ENCODE measurements at places on chromosomes 11 and 22.

DNA sequence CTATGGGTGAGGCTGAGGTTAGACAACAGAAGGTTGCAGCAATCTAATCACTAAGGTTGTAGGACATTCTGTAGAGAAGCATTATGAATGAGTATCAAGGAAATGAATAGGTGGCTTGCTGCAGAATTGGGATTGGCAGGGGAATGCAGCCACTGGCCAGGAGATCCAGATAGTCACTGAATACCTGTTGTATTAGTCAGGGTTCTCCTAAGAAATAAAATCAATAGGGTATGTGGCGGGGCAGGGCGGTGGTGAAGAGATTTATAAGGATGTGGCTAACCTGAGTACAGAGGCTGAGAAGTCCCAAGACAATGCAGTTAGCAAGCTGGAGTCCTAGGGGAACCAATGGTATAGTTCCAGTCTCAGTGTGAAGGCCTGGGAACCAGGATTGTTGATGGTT is 163.0 kb downstream of the SPON1 start:
- no peak for DNase-seq

GRCh38 chr11:2976294-2977063 is 15.7 kb downstream of the NAP1L4 start:
- DNase-seq, result no peak

DNA sequence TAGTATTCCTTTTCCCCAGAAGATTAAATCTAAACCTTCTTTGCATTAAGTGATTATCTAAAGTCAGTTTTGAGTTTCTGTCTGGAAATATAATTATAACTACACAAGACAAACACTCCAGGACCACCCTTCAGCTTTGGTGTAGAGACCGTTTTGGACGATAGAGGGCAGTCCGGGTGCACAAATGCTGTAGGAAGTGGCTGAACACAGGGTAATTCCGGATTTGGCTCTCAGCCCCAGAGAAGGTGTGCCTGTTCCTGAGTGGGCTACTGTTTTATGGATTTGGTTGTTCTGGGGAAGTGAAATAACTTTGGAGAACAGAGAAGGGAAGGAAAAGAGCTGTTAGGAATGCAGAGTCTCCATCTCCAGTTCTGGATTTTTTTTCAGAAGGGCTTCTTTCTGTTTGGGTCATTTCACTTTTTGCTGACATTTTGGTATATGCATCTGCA is 14.8 kb downstream of the EXT2 start:
- DNase-seq, result peak; percentile 59

GRCh38 chr11:130548491-130548833 is 100.0 kb downstream of the ADAMTS15 start:
- DNase-seq, result no peak

GRCh38 chr11:8384199-8384821 is 120.6 kb upstream of the LMO1 start:
- DNase-seq, result no peak

DNA sequence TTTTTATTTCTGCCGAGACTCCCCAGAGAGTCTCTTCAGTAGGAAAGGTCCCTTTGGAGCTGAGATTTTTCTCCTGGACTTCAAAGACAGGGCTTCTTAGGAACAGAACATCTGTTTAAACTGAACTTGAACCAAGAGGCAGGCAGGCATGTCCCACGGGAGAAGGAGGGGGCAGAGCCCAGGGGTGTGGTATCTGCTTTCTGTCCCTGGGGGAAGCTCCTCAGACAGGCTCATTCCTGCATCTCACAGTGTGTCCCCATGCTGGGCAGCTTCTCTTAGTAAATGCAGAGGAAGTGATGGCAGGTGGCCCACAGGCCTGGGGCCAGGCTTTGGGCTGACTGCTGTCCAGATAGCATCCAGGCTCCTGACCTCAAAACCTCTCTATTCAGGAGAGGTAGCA is 47.3 kb downstream of the TSPAN18 start:
- no peak for DNase-seq

- peak; percentile 61 for DNase-seq
Observed at GRCh38 chr22:18057568-18058209, 20.1 kb upstream of the PEX26 start.

GRCh38 chr11:66907751-66908630 is 50.2 kb downstream of the PC start:
- DNase-seq, result no peak

- no peak for DNase-seq
Observed at GRCh38 chr11:19967787-19968186, 192.5 kb downstream of the DBX1 start.

- DNase-seq, result no peak
Observed at GRCh38 chr11:6203327-6203726, 2.0 kb upstream of the C11orf42 start.

GRCh38 chr22:22877523-22878210 is 9.9 kb upstream of the IGLL5 start:
- peak; percentile 26 for DNase-seq

DNA sequence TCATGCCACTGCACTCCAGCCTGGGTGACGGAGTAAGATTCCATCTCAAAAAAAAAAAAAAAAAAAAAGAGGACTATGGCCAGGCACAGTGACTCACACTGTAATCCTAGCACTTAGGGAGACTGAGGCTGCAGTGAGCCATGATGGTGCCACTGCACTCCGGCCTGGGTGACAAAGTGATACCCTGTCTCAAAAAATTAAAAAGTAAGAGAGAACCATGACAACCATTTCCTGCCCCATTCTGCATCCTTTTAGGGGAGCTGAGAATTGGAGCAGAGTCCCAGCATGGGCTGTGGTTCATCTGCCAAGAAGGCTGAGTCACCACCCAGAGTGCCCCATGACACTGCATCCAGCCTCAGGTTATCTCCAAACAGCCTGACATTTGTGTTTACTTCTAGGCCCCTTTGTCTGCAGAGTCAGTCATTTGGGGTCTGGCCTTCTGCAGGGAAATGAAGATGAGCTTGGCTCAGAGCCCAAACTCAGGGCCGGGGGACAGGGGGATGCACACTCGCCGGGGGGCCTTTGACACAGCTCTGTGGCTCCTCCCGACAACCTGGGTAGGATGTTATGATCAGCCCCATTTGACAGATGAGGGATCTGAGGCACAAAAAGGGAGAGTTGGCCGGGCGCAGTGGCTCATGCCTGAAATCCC is 4.7 kb downstream of the CSDC2 start:
- peak; percentile 79 for DNase-seq

DNA sequence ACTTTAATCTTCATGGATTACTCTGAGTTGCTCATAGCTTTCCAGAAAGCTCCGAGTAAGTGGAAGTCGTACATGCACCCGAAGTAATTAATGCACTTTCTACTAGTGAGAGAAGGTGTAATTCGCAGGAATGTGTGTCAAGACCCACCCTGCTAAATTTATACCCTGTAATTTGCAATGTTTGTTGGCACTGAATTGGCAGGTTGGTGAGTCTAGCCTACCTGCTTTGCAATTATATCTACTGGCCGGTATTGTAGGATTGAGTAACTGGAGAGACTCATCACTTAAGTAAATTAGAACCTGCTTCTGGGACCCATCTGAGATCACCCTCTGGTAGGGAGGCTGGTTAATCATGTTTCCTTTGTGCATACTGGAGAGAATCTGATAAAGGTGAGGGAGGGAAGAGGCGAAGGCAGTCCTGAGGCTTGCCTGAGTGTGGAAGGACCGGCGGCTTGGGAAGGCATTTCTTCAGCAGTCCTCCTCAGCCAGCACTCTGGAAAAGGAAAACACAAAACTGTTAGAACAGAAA is 63.3 kb downstream of the LDLRAD3 start:
- DNase-seq, result no peak

DNA sequence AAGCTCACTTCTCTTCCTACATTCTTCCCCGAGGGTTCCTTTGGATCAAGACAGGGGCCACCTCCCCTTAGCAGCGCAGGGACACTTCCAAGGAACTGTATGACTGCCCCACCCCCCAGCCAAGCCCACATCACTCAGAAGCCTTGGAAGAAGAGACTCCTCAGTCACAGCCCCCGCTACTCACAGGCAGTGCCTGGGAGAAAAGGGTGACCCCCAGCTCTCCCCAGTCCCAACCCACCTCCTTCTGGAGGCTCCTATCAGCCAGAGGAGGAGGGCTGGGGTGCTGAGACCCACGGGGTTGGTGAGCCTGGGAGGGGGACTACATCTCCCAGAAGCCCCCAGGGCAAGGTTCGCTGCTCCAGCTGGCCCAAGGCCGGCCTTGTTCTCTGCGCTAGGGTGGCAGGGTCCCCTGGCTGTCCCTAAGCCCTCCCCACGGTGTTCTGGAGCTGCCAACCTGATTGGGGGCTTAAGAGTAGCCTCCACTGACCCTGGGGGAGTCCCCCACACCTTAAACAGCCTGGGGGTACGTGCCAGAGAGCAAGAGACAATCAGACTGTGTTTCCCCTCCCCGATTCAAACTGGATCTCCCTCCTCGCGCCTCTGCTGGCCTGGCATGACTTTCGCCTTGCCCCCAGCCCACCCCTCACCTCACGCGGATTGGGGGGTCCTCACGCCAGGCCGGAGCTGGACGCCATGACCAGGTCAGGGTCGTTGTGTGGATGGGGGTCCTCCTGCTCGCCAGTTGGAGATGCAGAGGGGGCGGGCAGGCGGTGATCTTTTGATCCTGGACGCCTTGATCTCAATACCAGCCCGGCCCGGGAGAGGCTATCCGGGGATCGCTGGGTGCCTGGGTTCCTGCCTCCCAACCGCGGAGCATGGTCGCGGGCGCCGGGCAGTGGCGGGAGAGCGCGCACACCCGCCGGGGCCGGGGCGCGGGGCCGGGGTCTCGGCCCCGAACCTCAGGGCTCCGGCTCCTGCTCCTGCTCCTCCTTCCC is 838 bp downstream of the BCL9L start:
- DNase-seq, result no peak

DNA sequence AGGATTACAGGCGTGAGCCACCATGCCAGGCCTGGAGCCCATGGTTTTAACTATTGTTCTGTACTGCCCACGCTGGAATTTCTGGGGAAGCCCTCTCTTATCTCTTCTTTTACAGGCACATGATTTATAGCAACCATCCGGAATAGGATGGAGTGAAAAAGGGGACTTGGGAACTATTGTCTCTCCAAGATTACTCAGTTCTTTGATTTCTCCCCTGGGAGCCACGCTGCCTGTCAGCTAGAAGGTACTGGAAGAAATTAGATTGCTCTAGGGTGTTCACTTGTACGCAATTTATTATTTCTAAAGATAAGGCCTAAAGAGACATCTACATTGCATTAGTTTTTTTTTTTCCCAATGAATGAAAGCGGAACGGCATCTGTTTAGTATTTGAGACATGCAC is 65.6 kb upstream of the PTPRJ start:
- no peak for DNase-seq

- peak; percentile 53 for DNase-seq
Observed at GRCh38 chr11:46238078-46238966, 39.1 kb upstream of the CREB3L1 start.

DNA sequence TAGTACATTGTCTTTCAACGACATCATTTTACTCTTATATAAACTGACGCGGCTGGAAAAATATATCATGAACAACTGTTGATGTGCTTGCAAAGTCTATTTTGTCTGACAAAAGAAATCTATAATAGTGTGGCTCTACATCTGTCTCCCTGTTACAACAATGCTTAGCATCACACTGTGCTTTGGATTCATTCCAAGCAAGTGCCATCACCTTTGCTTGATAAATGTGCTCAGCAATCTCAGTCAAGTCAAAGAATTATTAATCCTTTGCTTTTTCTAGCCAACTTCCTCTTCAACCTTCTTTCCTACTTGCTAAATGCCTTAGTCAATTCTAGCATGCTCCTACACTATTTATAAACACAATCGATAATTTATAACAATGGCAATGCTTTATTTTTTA is 140.5 kb downstream of the FCHSD2 start:
- DNase-seq, result no peak

GRCh38 chr11:41273908-41274307 is 185.5 kb downstream of the LRRC4C start:
- no peak for DNase-seq

GRCh38 chr11:16613262-16613511 is 125.3 kb upstream of the C11orf58 start:
- DNase-seq, result no peak

DNA sequence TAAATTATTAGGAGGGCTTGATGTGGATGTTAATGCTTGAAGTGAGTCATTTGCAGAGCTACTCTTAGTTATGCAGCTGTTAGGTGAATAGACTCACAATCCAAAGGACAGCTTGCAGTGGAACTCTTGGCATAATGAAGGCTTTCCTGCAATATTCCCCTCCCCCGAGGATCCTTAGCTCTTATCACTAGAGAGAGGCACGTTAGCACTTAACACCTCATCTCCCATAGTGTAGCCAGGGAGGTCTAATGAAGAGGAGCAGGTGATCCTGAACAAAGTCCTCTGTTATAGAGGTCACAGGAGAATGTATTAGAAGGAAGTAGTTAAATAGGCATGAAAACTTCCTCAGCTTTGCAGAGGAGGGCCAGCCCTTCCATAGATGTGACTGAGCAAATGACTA is 919.2 kb upstream of the FAT3 start:
- DNase-seq, result no peak

- no peak for DNase-seq
Observed at GRCh38 chr11:6695377-6695776, 12.2 kb upstream of the MRPL17 start.

GRCh38 chr11:33530815-33531214 is 169.8 kb downstream of the C11orf91 start:
- DNase-seq, result no peak

DNA sequence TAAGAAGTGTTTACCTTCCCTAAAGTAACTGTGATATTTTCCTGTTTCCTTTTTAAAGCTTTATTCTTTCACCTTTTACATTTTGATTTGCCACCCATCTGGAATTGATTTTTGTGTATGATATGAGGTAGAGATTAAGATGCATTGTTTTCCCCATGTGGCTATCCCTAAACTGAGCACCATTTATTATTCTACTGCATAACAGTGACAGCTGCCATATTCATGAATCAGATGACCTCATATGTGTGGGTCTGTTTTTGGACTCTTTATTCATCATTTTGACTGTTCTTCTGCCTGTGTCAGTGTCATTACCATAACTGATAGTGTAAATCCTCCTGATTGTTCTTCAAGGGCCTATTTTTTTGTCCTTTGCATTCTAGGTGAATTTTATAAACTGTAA is 50.8 kb downstream of the HIPK3 start:
- no peak for DNase-seq

- no peak for DNase-seq
Observed at GRCh38 chr11:34176751-34177209, 71.4 kb downstream of the NAT10 start.

Data from HTR-8/SVneo (cell line).